ENCODE measurements at places on chromosomes 2 and 18.

- no peak for DNase-seq
Measured at GRCh38 chr2:208552943-208553342, 146.4 kb downstream of the PTH2R start.

GRCh38 chr2:190882411-190882766 is 1.8 kb downstream of the GLS start:
- no peak for DNase-seq

- no peak for DNase-seq
Measured at GRCh38 chr2:227415538-227416424, 28.0 kb upstream of the SCYGR1 start.

GRCh38 chr2:81551040-81551634 is 1246.6 kb upstream of the LRRTM1 start:
- no peak for DNase-seq
